RCC 7860 (cell line): ENCODE measurements at places on chromosomes 7 and 10.
A peak's percentile ranks its signal among the peaks of the same experiment; 100 is the strongest.

- DNase-seq, result no peak
Measured at GRCh38 chr7:124800386-124800785, 34.8 kb upstream of the GPR37 start.

DNA sequence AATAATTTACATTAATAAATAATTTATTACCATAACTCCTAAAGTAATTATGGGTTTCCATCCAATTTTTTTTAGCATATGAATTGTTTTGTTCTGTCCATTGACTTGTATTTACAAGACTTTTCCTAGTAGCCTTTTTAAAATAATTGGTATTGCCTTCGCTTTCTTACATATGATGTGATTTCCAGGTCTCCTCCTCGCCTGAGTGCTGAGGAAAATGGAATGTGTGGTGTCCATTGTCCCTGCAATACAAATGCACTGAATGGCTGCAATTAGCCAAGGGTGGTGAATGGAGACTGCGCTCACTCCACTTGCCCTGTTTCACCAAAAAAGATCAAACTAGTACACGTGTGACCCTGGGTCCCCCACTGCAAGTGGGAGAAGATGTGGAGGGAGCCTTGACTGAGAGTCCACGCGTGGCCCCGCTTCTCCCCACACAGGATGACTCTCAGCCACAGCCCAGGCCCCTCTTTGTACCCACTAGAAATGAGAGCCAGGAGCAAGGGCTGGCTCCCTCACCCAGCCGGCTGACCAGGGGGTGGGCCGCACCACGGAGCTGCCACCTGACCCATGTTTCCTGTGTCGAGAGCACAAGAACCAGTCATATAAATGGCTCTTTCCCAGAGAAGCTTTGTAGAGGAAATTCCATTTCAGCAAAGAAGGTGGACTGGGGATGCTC lies 52.6 kb downstream of the FAM53B start:
- DNase-seq, result no peak

DNA sequence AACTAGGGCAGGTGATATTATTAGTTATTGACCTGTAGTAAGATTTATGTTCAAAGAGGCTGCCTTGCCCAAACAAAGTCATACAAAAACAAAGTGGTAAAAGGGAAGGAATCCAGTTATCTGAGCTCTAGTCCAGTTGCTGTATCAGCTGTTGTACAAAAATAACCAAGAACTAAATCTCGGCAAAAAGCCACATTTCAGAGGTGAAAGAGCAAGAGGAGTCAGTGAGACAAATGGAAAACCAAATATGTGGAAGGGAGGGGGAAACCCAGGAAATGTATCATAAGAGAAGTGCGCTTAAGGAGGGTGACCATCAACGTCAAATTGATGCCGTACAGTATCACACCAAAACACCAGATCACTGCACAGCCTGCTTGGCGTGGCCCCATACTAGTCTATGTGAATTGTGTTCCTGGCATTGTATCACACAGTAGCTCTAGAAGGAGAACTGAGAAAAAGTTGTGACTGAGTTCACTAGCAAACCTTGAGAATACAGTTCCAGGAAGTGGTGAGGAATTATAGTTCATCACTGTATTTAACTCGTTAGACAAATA lies 6.4 kb downstream of the AGBL3 start:
- no peak for DNase-seq

GRCh38 chr7:55078465-55079372 lies 59.9 kb downstream of the EGFR start:
- DNase-seq, result no peak

DNA sequence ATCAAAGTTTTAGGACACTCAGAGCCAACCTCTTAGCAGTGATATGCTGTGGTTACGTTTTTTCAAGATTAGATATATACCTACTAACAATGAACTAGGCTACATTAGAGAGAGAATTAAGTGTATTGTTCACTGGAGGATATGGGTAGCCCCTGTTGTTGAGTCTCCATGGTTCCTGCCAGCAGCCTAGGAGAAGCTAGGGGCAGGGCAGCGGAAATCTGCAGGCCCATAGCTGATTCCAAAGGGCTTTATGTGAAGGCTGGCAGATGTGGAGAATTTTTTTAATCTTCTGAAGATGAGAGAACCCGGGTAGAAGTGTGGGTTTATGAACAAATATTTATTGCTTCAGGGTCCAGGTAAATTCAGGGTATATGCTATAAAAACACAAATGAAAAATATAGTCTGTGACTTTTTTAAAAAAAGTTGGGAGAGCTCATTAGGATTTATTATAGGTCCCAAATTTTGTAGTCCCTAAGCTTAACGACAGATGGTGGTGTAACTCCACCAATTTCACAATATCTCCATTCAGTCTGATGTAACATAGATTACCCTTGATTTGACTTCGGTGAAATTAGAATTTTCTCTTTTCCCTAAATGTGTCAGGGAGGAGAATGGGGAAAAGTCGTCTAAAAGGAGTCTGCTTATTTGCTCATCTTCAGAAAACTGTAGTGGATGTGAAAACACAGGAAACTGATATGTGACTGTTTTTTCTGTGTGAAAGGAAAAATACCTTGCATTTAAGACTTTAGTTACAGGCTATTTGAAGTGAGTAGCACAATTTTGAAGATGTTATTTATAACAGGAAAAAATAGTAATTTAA lies 163.0 kb upstream of the PPP1R3A start:
- peak; percentile 67 for DNase-seq

DNA sequence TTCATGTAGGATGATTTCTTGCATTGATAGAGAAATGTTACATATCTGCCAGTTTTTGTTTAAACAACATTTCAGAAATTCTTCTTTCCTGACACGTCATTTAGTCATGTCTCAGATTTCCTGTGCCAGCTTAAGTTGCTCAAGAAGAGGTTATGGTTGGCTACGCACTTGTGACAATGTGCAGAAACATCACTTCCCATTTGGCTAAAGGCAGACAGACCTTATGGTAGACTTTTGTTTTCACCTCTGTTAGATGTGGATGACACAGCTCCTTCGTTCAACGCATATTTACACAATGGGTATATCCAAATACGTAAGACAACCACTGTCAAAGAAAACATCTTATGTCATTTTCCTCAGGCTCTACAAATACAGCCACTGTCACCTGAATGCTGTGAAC lies 125.8 kb downstream of the DOCK4 start:
- peak; percentile 98 for DNase-seq

DNA sequence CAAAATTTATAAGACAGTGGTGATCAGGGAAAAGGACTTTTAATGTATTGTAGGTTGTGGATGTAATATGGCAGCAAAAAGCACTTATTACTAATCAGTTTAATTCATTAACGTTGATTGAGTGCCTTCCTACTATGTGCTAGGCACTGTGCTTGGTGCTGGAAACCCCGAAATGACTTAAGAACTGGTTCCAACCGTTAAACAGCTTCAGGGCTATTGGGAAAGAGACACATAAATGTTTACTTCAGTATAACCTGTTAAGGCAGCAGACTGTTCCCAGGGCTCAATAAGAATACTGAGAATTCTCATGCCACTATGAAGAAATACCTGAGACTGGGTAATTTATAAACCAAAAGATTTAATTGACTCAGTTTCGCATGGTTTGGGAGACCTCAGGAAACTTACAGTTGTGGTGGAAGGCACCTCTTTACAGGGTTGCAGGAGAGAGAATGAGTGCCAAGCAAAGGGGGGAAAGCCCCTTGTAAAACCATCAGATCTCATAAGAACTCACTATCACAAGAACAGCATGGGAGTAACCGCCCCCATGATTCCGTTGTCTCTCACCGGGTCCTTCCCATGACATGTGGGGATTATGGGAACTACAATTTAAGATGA lies 1.1 kb upstream of the SLC25A13 start:
- DNase-seq, result no peak

DNA sequence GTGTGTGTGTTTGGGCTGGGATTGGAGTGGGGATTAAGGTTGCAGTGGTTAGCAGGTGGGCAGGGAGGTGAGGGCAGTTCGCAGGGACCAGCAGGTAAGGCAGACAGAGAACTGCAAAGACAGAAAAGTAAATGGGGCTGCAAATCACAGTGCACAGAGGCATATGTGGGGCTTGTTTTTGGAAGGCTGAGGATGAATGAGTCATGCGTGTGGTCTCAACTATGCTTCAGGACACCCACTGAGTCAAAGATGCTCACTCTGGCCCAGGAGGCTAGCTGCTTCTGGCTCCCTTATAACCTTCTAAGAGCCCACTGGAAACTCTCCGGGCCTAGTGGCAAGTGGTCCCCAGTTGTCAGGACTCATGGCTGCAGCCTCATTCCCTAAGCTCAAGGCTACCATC lies 118.2 kb downstream of the ZNF248 start:
- no peak for DNase-seq

DNA sequence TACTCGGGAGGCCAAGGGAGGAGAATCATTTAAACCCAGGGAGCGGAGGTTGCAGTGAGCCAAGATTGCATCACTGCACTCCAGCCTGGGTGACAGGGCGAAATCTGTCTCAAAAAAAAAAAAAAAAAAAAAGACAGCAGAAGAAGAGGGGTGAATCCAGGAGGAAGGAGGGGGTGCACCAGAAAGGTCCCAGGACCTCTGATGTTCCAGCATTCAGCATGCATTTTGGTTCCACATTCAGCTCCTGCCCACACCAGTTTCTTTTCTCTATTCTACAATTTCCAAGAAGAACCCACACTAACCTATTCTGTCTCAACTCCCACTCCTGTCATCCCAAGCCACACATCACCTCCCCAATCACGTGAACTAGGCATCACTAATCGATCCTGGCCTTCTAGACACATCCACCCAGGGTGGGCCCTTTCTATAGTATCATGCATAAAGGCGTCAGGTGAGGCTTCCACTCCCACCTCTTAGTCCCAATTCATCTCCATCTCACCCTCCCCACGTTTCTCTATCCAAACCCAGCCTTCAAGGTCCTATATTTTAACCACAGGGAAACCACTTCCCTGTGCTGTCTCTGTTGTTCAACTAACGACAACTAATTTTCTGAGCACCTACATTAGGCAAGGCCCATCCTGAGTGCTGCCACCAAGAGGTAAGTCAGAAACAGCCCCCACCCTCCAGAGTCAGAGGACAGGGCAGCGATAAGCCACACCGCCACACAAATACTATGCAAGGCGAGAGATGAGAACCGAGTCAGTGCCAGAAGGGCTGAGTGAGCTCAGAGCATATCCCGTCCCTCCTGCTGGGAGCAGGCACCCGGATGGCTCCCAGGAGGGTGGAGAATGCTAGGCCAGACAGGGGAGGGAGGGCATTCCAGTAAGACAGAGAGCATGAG lies 2.2 kb downstream of the ANXA11 start:
- peak; percentile 92 for DNase-seq

DNA sequence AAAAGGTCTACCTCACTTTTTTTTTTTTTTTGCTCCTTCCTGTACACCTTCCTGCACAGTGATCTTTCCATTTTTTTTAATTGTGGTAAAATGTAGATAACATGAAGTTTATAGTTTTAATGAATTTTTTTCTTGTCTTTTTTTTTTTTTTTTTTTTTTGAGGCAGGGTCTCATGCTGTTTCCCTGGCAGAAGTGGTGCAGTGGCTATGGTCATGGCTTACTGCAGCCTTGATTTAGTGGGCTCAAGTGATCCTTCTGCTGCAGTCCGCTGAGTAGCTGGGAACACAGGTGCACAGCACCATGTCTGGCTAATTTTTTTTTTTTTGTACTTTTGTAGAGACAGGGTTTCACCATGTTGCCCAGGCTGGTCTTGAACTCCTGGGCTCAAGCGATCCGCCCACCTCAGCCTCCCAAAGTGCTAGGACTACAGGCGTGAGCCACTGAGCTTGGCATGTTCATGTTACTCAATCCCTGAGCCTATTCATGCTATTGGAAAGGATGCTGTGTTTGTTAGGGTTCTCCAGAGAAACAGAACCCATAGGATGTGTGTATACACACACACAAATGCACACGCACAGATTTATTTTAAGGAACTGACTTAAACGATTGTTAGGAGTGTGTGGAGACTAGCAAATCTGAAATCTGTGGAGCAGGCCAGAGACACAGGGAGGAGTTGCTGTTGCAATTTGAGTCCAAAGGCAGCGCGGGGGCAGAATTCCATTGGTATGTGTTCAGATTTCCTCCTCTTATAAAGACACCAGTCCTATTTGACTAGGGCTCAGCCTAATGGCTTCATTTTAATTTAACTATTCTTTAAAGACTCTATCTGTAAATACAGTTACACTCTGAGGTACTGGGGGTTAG lies 29.1 kb downstream of the GALNT11 start:
- DNase-seq, result no peak

DNA sequence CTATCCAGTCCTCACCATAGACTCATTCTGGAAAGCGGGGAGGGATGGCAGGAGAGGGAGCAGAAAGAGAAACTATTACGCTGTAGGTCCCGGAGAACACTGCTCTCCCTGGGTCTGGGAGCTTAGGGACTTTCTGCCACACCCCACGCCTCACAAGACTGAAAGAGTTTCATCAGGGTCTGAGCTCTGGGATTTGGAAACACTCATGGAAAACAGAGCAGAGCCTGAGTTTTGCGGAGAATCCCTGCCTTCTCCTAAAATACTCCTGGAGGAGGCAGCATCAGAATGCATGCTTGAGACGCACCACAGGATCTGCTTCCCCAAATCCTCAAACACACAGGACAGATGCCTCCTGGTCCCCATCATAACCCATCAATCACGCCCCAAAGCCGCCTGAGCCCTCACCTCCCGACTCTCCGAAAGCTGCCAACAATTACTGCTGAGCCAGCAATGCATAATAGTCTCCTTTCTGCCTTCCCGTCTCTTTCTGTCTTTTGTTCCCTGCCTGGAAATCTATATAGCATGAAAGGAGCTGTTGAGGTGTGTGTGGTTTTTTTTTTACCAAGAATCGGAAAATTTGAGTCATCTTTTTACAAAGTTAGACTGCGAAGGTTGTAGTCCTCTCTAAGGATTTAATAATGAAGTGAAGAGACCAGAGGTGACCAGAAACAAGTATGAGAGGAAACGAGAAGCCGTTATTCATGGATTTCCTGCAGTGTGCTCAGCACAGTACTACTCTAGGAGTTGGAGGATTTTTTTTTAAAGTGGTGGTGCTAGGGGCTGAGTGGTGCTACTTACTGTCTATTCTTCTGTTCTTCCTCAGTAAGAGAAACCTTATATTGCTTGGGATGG lies 37.7 kb downstream of the ASB13 start:
- no peak for DNase-seq

DNA sequence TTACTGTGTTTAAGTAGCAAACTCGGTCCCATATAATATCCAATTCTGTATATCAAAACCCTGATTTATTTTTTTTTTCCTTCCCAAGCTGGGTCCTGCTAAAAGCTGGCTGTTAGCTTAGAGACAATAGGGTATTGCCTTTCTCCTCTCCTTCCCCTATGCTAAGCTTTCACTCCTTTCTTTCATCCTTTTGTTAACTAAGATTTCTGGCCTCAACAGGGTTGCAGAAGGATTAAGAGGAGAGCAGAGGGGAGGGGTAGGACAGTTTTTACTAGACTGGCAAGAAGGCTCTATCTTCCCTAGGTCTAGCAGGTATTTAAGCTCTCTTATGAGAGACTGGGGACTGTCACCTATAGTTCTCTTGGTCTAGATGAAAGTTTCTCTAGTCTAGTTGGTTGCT lies 229.2 kb downstream of the KCND2 start:
- DNase-seq, result no peak

DNA sequence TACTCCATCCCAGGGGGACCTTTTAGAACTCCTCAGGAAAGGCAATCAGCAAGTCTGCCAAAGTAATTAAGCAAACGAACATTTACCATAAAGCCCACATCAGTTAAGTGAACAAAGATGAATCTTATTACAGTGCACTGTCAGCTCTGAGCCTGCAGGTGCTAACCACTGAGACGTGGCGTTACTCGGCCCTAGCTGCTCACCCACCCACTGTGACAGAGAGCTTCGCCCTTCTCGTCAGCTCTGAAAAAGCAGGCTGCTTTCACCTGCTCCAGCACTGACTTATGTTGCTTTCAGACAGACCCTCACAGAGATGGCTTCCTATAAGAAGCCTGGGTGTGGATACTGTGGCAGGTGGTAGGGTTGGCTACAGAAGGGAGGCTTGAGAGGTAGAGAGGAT lies 57.7 kb upstream of the KCNIP2 start:
- no peak for DNase-seq
